ENCODE measurements at places on chromosomes 1 and 21. TPM values are rescaled to one million over a fixed set of nuclear protein-coding genes. Genes with fewer than 3 reads are reported as not detected.

Gene CACNA1S
- not detected for total RNA-seq

Gene LCE3E
- not detected for total RNA-seq

Gene OR2L13
- total RNA-seq = not detected

Gene VCAM1
- total RNA-seq = not detected

Gene SLC25A34
- total RNA-seq = 0.33 TPM

Gene S100A7A
- total RNA-seq = not detected

Gene HSD3B2
- total RNA-seq = not detected

Gene ERICH3
- not detected for total RNA-seq

Gene DYRK3
- 0.79 TPM for total RNA-seq

Gene S100B
- not detected for total RNA-seq

Gene RGS5
- 1.8 TPM for total RNA-seq

Gene AZIN2
- 2.6 TPM for total RNA-seq

Gene KLHL20
- 24.7 TPM for total RNA-seq

Gene ATP6V1G3
- not detected for total RNA-seq

Gene NPPA
- not detected for total RNA-seq

Gene S100A5
- total RNA-seq = not detected

Gene VAV3
- under 0.01 TPM for total RNA-seq

Gene KTI12
- 9.8 TPM for total RNA-seq

Gene ANKRD45
- total RNA-seq = not detected

Gene AGT
- not detected for total RNA-seq

Gene GABRD
- total RNA-seq = not detected

Gene GJA5
- total RNA-seq = 203 TPM

Gene ERG
- total RNA-seq = not detected

Gene GIPC2
- total RNA-seq = 2.0 TPM

Gene PCSK9
- total RNA-seq = under 0.01 TPM

Gene NFASC
- total RNA-seq = under 0.01 TPM

Gene APOBEC4
- not detected for total RNA-seq

Gene S100A10
- 455 TPM for total RNA-seq

Gene TSPAN2
- total RNA-seq = under 0.01 TPM

Gene UBE2G2
- 43.3 TPM for total RNA-seq

Gene NT5C1A
- not detected for total RNA-seq

Gene STUM
- not detected for total RNA-seq

Gene OR2M3
- total RNA-seq = not detected

Gene GGPS1
- 22.4 TPM for total RNA-seq

Gene CYP2J2
- total RNA-seq = 2.4 TPM

Gene SLC45A1
- 0.79 TPM for total RNA-seq

Gene TMPRSS15
- not detected for total RNA-seq

Gene SPATA1
- total RNA-seq = 0.11 TPM

Gene OPRD1
- total RNA-seq = 0.79 TPM

Gene POFUT2
- 30.7 TPM for total RNA-seq

Gene BACE2
- 22.0 TPM for total RNA-seq

Gene FAM78B
- not detected for total RNA-seq

Gene RGS4
- total RNA-seq = 1.2 TPM

Gene HES4
- total RNA-seq = 3.9 TPM

Gene TESK2
- 10.8 TPM for total RNA-seq

Gene GNG4
- total RNA-seq = 2.4 TPM

Gene RNU1-4
- total RNA-seq = under 0.01 TPM

Gene FCER1A
- not detected for total RNA-seq

Data from placental epithelial cell (primary cell).